Fibroblast of villous mesenchyme (primary cell): ENCODE measurements at places on chromosomes 13 and 19. TPM values are rescaled to one million over a fixed set of nuclear protein-coding genes. Genes with fewer than 3 reads are reported as not detected.
A peak's percentile ranks its signal among the peaks of the same experiment; 100 is the strongest.

DNA sequence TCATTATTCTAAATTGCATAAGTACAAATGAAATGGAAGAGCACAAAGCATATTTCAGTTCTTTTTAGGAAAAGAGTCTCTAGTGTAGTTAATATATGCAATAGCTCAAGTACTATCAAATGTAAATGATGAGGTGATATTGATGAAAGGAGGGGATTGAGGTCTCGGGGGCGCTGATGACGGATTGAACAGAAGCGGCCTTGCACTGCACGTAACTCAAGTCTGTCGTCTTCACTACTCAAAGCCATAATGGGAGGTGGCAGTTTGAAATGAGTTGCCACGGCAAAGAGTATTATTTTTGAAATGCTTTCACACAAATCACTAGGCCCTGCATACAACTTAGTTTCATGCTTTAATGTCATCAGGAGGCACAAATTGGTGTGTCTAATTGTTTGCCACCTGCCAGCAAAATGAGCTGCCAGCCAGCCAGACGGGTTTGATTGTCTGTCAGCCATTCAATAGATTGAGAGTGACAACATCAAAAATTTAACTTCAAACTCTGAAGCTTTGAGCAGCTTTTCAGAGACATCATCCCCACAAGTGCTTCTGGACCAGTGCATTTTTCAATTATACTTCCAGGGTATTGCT lies 256.6 kb downstream of the NBEA start:
- no peak for DNase-seq

DNA sequence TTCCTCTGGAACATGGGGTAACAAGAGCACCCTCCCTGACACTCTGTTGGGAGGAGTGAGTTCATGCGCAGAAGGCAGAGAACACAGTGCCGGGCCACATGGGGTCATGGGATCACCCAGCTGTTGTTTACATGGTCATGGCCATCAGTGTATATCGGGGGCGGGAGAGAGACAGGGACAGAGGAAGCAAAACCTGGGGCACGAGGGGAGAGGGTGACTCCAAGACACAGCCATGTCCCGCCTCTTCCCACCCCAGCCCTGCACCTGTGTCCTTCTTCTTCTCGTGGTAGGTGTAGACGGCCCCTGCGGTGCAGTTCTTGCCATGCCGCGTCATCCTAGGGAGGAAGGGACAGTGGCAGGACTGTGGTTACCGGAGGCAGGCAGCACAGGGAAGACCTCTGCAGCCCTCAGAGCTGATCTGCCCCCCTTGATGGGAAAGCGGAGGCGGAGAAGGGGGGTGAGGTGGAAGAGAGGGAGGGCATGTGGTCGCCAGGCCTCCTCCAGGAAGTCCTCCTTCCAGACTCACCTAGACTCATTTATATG lies 19.9 kb downstream of the NOSIP start:
- DNase-seq = no peak

GRCh38 chr13:76048675-76049375 lies 412.7 kb downstream of the LMO7 start:
- DNase-seq = no peak

- no peak for DNase-seq
Observed at GRCh38 chr19:11176466-11177193, 20.7 kb downstream of the KANK2 start.

- DNase-seq = no peak
Observed at GRCh38 chr13:67726979-67727378, 496.8 kb upstream of the PCDH9 start.

DNA sequence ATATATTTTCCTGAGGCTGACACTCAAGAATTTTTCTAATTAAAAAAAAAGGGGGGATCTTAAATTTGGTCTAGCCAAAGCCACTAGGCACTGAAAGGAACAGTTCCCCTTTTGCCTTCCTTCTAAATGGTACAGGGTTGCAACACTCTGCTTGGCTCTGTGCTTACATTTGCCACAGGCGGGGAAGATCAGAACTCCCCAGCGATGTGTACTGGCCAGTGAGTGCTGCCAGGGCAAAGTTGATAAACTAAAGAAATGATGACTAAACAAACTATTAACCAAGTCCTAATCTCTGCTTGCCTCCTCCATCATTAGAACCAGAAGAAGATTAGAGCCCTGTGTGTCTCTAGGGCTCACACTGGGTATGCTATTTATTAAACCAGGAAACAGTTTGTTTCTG lies 75.3 kb upstream of the SCEL start:
- no peak for DNase-seq

DNA sequence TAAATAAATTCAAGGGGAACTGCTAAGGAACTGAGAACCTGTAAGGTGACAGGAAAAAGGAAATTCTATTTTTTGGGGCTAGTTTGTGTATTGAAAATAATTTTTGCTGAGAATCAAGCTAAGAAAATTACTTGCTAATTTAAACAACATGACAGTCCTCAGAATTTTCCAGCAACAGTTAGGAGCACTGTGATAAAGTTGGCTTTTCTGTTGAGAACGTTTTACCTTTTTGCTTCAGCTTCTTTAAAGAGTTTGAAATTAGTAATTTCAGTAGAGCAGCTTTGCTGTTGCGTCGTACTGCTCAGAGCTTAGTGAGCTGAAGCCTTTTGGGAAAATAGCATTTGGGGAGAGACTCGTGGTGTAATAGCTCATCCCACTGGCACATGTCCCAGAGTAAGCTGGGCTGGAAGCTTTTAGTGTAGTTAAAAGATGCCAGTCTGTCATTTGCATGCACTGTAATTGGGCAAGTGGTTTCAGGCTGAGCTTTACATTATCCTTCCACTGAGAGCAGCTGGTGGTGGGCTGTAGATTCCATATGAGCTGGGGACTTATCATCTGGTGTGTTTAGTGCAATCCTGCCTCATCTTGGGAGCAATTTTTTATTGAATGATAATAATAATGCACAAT lies 69.8 kb downstream of the LRCH1 start:
- peak; percentile 92 for DNase-seq

GRCh38 chr13:33079960-33080359 lies 63.7 kb downstream of the KL start:
- no peak for DNase-seq

Gene TEAD2
- total RNA-seq = 37.6 and 38.7 TPM in 2 replicates
